ENCODE measurements at places on chromosomes 7 and 10.
A peak's percentile ranks its signal among the peaks of the same experiment; 100 is the strongest.

DNA sequence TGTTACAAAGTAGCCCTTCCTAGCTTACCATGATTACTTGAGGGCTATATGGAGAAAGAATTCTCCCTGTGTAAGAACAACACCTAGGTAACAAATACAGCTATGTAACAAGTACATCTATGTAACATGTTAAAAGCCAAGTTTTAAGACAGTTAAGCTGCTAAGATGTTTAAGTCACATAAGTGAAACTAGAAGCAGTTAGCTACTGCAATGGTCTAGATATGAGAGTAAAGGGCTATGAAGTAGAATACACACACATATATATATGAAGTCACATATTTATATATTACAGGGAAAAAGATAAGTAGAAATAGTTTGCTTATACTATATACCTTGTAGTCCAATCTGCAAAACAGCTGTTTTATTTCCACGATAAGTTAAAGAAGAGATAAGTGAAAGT, 14.4 kb downstream of the POT1 start:
- no peak for DNase-seq

- DNase-seq = peak; percentile 31
These were observed 14.8 kb upstream of the WNT16 start for GRCh38 chr7:121313793-121314676.

DNA sequence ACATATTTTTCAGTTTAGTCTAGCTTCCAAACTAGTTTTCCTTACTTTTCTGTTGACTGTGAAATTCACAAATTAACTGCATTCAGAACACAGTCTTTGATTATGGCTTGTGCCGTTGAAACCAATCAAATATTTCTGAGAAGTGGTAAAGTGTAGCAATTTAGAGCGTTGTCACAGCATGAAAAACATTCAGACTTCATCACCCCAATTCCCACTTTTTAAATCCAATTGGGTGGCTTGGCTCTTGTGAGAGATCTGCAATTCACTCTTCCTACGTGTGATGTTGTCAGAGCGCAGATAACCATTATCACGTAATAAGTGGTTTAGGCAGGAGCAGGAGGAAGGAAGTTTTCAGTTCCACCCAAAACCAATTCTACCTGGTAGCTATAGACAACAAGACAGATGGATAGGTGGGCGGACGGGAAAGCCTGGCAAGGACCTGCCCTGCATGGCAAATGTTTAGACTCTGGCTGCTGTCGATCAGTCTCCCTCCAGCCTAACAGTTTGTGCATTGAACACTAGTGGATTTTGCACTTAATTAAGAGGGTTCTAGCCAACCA, 8.9 kb downstream of the COBL start:
- DNase-seq = no peak

DNA sequence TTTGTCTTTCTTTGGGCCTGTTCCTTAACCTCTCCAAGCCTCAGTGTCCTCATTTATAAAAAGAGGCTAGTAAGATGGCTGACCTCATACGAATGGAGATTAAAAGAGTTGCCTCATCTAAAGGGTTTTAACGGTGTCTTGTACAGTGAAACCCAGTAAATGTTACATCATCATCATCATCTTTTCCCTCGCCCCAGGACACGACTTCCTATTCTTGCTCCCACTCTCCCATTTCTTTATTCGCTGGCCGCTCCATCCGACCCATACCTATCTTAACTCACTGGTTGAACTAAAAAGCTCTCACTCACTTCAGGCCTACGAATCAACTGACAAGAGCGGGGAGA, 554 bp downstream of the FRA10AC1 start:
- DNase-seq = no peak

GRCh38 chr10:68218786-68219185, 13.1 kb downstream of the ATOH7 start:
- DNase-seq = no peak

GRCh38 chr10:74624501-74624900, 201.9 kb upstream of the KAT6B start:
- DNase-seq = peak; percentile 18

DNA sequence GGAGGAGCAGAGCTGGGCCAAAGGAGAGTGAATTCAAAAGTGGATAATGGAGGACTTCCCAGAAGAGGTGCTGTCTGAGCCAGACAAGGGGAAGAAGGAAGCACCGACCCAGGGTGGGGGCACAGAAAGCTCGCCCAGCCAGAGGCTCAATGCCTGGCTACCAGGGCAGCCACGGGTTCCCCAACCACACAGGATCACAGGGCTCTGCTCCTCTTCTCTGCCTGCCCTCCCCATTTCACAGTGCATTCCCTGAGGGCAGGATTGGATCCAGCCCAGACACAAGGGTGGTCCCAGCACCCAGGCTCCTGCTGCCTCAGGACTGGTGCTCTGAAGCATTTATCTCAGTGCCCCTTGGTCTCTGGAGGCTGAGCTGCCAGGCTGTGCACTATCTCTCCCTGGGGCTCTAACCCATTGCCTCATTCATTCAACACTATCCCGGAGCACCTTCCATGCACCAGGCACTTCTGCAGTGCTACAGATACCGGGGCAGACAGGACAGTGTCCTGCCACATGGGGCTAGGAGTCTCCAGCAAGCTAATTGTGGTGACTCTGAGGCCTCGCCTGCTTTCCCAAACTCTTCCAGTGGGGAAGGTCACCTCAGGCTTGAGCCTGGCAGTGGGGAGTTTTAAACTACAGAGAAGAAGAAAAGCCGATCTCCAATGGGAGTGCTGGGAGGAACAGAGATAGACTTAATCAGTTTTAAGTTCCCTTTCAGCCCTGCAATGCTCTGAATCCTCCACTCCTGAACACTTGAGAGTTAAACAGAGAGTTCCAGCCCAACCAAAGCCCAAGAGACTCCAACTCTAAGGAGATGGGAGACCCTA, 201.8 kb upstream of the ZMIZ1 start:
- DNase-seq = no peak
